Retinal pigment epithelial cell (primary cell): ENCODE measurements at places on chromosomes 16 and 17.
A peak's percentile ranks its signal among the peaks of the same experiment; 100 is the strongest.

GRCh38 chr17:48022901-48023300, 14.7 kb downstream of the COPZ2 start:
- DNase-seq: no peak

GRCh38 chr16:68298907-68299561, 11.7 kb downstream of the SLC7A6OS start:
- peak; percentile 100 for DNase-seq

GRCh38 chr17:37750768-37751475, 6.1 kb upstream of the HNF1B start:
- no peak for DNase-seq

DNA sequence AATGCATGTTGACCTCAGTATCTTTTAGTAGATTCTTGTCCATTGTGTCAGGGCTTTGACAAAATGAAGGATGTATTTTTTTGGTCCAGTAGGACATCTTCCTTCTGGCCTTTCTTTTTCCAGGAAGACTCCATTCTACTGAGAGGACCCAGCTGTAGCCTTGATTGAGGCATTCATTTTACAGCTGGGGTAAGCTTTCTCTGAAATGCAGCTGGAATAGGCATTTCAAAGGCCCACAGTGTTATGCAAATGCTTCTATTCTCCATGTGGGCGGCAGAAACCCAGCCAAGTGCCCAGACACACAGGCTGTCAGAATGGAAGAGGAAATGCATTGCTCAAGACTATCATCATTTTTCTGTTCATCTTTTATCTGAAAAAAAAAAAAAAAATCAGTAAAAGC, 629.0 kb upstream of the CDH8 start:
- DNase-seq: no peak

- DNase-seq: no peak
These were observed at the start of gene TSPOAP1 for GRCh38 chr17:58328195-58329034. Gene TSPOAP1 (minus strand): TSS chr17:58328795. CDS start chr17:58327920, 875 bp downstream.

- no peak for DNase-seq
These were observed 6.5 kb downstream of the CPNE7 start for GRCh38 chr16:89581861-89582563.

DNA sequence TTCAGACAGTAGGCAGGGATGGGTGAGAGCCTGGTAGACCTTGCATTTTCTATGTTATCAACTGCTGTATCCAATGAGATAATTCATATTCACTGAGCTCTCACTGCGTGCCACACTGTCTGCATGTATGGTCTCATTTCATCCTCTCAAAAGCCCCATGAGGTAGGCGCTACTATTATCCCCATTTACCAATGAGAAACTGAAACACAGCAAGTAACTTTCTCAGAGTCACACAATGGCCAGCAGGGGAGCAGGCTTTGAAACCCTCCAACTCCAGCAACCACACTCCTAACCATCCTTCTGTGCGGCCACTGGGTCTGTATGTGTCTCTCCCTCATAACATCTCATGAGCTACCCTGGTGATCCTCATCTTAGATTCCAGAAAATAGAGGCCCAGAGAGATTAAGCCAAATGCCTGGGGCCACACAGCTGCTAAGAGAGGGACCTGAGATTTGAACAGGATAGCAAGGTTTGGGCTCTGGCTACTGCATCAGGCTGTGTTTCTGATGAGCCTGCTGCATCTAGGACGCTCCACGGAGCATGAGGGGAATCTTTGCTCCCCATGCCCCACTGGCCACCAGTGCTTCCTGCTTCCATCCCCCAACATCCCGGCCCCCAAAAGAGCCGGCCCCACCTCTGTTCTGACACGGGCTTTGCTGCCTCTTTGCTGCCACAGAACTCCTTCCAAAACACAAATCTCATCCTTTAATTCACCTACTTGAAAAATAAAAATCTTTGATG, 3.2 kb downstream of the CCR7 start:
- no peak for DNase-seq

GRCh38 chr17:81295676-81296381, 722 bp upstream of the SLC38A10 start:
- peak; percentile 36 for DNase-seq

DNA sequence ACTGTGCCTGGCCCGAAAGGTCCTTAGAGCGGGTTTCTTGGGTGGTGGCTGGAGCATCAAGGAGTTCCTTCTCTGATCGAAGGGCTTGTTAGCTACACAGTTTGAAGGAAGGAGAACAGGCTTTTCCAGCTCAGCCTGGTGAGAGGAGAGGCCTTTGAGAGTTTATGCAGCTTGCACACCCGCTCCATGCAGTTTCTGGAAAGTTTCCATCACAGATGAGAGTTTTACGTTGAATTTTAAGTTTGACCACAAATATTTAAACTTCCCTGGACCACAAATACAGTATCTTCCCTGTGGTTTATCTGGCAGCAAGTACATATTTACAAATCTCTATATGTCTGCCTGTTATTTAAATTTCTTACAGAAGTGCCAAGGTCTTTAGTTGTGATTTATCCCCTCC, 56.8 kb downstream of the HIC1 start:
- DNase-seq: no peak

DNA sequence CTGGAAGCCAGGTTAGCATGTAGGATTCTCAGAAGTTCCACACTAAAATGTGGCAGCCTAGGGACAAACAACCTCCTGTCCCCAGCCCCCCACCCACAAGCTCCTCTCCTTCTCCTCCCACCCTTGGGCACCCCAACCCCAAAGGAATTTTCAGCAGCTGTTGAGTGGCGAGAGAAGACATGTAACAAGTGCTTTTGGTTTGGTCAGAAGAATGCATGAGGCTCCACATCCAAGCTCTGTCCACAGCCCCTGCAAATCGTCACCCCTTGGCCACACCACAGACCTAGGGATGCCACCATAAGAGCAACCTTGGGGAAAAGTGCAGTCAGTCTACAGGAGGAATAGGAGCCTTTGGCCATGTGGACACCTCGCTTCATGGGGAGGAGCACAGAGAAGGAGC, 11.9 kb upstream of the RAB37 start:
- DNase-seq: no peak

DNA sequence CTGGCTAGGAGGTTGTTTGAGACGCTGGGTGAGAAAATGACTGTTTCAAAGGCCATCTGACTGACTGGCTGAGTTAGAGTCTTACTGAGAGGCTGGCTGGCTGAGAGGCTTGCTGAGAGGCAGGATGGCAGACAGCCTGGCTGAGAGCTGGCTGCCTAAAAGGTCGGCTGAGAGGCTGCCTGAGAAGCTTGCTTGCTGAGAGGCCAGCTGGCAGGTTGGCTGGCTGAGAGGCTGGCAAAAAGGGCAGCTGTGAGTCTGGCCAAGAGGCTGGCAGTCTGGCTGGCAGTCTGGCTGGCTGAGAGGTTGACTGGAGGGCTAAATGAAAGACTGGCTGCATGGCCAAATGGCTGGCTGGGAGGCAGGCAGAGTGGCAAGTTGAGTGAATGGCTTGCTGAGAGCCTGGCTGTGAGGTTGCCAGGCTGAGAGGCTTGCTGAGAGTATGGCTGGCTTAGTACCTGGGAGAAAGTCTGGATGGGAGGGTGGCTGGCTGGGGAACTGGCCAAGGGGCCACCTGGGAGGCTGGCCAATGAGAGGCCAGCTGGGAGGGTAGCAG, 35.3 kb upstream of the ACSM2B start:
- DNase-seq: no peak

- no peak for DNase-seq
These were observed 32.1 kb downstream of the TOM1L1 start for GRCh38 chr17:54932711-54933110.

- DNase-seq: peak; percentile 96
These were observed 30.3 kb upstream of the CDC42EP4 start for GRCh38 chr17:73342050-73342522.

DNA sequence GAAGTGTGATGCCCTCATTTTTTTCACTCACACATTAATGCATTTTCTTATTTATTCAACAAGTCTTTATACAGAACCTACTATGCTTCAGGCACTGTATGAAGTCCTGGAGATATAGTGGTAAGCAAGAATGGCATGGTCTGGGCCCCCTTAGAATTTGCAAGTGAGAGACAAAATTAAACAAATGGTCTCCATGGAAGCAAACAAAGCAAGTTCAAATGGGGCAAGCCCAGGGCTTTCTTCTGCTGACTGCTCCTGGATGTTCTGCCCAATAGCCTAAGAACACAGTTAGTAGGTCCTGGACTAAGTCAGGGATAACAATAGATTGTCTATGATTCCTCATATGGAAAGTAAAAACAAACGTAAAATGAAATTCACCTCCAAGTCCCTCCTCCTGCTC, 31.3 kb upstream of the DDX52 start:
- DNase-seq: no peak

DNA sequence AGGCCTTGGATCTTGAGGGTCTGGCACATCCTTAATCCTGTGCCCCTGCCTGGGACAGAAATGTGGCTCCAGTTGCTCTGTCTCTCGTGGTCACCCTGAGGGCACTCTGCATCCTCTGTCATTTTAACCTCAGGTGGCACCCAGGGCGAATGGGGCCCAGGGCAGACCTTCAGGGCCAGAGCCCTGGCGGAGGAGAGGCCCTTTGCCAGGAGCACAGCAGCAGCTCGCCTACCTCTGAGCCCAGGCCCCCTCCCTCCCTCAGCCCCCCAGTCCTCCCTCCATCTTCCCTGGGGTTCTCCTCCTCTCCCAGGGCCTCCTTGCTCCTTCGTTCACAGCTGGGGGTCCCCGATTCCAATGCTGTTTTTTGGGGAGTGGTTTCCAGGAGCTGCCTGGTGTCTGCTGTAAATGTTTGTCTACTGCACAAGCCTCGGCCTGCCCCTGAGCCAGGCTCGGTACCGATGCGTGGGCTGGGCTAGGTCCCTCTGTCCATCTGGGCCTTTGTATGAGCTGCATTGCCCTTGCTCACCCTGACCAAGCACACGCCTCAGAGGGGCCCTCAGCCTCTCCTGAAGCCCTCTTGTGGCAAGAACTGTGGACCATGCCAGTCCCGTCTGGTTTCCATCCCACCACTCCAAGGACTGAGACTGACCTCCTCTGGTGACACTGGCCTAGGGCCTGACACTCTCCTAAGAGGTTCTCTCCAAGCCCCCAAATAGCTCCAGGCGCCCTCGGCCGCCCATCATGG, 4.0 kb upstream of the ADGRG3 start:
- DNase-seq: no peak

DNA sequence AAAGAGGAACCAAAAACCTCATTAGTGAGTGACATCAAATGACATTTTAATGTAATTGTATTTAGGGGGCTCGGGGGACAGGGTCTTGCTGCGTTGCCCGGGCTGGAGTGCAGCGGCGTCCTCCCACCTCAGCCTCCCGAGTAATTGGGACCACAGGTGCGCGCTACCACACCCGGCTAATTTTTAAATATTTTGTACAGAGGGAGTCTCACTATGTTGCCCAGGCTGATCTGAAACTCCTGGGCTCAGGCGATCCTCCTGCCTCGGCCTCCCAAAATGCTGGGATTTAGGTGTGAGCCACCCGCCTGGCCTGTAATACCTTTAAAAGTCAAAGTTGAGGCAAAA, 581 bp downstream of the SNRNP25 start:
- no peak for DNase-seq

DNA sequence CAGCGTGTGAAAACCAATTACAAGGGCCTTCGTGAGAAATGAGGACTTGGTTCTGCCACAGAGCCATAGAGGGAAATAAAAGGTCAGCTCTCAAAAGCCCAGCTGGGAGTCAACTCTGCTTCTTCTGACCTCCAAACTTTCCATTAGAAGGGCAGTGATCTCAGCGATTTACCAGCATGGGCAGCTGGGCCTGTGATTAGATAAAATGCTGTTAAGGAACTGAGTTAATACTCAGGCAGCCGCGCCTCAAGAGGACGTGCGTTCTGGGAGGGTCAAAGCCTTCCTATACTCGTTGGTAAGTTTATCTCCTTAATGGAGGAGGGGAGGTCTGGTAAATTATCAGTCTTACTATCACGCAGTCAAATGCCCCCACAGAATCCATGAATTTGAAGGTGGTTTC, 480.2 kb upstream of the ERCC4 start:
- no peak for DNase-seq

GRCh38 chr16:12319428-12320035, 343.0 kb downstream of the SNX29 start:
- no peak for DNase-seq

GRCh38 chr17:44082256-44082927, 11.9 kb downstream of the G6PC3 start:
- DNase-seq: no peak

GRCh38 chr17:57016764-57017116, 38.8 kb downstream of the SCPEP1 start:
- DNase-seq: no peak

GRCh38 chr17:28864991-28865849, 10.4 kb downstream of the ERAL1 start:
- DNase-seq: no peak

- DNase-seq: peak; percentile 54
These were observed at the start of gene PIGS for GRCh38 chr17:28571361-28572122. Gene PIGS (minus strand): TSS chr17:28571524. CDS start chr17:28571496, 28 bp downstream.

DNA sequence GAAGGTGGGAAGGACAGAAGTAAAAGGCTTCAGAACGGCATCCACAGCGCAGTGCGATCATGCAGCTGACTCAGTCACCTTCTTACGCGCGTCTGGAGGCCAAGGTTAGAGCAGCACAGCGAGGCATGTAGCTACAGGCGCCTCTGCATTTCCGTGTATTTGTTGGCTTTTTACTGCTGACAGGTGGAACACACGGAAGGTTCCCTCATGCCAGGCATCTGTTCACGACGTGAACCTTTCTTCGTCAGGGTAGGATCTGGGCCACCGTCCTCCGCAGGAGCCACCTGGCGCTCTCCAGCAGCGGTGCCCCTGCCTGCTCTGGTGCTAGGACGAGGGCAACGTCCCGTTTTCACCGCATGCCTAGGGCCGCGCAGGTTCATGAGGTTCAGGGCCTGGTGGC, 15.3 kb downstream of the TMEM204 start:
- DNase-seq: no peak

- DNase-seq: no peak
These were observed 10.7 kb downstream of the DCTN5 start for GRCh38 chr16:23651943-23652468.

- DNase-seq: no peak
These were observed 95.5 kb downstream of the GNAO1 start for GRCh38 chr16:56286809-56287208.

- DNase-seq: no peak
These were observed 23.9 kb upstream of the NLK start for GRCh38 chr17:28018439-28019070.

GRCh38 chr16:89039756-89040155, 53.9 kb upstream of the ACSF3 start:
- no peak for DNase-seq

GRCh38 chr16:64172226-64172625, 949.6 kb downstream of the CDH11 start:
- DNase-seq: no peak

GRCh38 chr17:2542456-2542855, 30.8 kb upstream of the METTL16 start:
- no peak for DNase-seq

DNA sequence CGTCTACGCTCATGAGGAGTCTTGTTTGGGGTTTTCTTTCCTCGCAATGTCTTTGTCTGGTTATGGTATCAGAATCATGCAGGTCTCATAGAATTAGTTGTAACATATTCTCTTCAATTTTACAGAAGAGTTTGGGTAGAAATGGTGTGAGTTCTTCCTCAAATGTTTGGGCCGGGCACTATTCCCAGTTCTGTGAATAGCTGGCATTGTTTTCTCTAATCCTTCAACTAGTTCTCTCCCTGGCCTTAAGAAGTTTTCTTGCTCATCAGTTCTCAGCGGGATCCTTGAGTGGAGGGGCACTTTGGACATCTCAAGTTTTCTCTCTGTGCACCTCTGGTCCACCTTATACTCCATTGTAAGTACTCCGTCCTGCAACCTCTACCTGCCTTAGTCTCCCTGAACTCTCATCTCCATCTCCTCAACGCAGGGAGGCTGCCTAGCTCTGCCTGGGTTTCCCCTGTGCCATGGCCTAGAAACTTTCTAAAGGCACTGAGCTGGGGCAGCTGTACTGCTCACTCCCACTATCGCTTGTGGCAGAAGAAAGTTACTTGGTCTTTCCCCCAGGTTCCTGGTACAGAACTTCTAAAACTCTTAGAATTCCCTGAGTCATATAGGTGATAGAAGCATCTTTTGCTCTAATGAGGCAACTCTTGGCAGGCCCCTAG, 16.9 kb downstream of the NSMCE1 start:
- no peak for DNase-seq
